ENCODE measurements at places on chromosomes 2 and 18.

DNA sequence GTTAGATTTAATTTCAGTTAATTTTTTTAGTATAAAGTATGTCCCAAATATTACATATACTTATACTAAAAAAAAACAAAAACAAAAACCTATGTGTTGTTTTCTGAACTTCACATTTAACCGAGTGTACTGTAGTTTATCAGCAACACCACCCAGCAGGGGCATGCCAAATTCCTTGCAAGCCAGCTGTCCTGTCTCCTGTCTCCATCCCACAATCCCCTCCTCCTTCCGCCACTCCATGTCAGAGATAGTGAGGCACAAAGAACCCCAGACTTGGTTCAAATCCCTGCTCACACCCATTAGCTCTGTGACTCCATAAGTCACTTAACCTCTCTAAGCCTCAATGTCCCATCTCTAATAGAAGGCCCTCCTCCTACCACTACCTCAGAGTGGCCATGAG, 9.4 kb downstream of the CHST10 start:
- DNase-seq, result no peak

DNA sequence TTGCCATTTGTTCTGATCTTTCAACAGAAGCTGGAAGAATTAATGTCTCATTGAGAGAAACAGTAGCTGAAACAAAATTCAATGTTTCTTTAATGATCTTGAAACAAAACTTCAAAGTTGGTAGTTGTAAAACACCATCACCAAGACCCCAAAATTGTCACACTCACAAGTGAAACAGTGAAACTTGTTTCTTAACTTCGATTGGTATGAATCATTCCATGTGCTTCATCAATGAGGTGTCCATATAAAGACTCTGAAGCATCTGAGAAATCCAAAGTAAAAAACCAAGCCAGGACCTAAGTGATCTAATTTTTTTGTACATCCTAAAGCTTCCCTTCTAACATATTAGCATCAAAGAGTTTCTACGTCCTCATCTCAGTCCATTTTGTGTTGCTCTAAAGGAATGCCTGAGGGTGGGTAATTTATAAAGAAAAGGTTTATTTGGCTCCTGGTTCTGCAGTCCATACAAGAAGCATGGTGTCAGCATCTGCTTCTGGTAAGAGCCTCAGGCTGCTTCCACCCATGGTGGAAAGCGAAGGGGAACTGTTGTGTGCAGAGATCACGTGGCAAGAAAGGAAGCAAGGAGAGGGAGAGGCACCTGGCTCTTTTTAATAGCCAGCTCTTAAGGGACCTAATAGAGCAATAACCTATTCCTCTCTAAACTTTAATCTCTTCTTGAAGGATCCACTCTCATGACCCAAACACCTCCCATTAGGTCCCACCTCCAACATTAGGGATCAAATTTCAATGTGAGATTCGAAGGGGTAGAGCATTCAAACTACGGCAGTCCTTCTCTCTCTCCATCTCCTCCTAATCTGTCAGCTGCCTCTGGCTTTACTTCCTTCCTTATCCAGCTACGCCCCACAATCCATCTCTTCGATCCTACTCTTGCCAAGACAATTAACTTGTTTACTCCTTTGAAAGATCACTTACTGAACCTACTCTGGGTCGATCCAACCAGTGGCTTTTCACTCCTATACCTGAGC, 20.7 kb upstream of the TLK1 start:
- DNase-seq, result no peak

GRCh38 chr2:189751080-189751658, 11.4 kb downstream of the OSGEPL1 start:
- DNase-seq, result peak; percentile 57

GRCh38 chr18:6022074-6022444, 126.7 kb upstream of the TMEM200C start:
- DNase-seq, result no peak

- no peak for DNase-seq
Measured at GRCh38 chr2:28429636-28430376, 37.1 kb downstream of the FOSL2 start.

DNA sequence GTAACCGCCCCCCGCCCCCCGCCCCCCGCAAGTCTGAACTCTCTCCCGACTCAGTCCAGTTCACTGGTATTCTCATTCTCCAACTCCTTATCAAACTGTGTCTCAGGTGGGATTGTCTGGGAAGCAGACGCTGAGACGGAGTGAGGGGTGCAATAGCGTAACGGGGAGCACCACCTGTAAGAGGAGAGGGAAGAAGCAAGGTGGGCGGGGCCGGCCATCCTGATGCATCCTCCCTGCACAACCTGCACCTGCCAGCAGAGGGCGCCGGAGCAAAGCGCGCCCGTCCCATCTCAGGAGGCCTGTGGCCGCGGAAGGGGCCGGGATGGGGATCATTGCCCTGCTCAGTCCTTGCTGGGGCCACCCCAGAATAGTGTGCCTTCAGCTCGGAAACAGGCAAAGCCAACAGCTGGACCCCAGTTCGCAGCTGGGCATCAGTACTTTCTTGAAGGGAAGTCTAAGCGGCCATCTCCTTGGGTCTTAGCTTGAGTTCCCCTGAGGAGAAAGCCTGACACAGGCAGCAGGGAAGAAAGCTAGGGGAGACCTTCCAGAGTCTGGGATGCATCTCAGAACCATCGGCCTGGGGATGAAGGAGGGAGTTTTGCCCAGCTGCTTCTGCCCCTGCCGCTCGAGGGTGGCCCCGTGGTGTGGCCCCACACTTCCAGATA, 208.0 kb downstream of the TFCP2L1 start:
- DNase-seq, result peak; percentile 39

- DNase-seq, result no peak
Measured at GRCh38 chr18:55419947-55420664, 167.9 kb downstream of the TCF4 start.

- DNase-seq, result no peak
Measured at GRCh38 chr2:113200236-113200635, 26.5 kb downstream of the PSD4 start.

GRCh38 chr2:141109633-141110032, 1021.2 kb downstream of the LRP1B start:
- no peak for DNase-seq

DNA sequence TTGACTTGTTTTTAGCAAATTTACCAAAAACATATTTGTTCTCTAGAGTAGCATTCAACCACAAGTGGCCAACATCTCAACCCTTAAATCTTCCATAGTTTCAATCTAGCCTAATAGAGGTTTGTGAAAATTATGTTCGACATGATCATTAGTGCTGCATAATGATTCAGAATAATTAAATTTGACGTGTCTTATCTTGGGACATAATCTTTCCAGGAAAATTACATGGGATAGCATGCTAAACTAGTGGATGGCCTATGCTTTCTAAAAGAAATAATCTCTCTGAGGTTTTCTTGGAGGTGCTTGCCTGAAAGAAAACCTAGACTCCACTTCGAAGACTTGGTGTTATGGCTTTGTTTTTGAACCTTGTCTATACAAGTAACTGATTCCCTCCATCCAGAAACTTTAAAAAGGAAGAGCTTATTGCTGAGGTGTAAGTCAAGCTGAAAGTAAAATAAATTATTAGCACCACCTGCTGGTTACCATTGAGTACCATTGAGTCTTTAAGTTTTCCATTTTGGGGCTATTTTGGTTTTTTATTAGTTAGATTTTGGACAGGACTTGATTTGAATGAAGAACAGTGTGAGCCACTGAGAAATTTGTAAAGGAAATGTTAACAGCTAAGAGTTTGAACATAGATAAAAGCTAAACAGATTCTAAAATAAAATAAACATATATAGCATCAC, 32.7 kb downstream of the COX7A2L start:
- DNase-seq, result no peak

DNA sequence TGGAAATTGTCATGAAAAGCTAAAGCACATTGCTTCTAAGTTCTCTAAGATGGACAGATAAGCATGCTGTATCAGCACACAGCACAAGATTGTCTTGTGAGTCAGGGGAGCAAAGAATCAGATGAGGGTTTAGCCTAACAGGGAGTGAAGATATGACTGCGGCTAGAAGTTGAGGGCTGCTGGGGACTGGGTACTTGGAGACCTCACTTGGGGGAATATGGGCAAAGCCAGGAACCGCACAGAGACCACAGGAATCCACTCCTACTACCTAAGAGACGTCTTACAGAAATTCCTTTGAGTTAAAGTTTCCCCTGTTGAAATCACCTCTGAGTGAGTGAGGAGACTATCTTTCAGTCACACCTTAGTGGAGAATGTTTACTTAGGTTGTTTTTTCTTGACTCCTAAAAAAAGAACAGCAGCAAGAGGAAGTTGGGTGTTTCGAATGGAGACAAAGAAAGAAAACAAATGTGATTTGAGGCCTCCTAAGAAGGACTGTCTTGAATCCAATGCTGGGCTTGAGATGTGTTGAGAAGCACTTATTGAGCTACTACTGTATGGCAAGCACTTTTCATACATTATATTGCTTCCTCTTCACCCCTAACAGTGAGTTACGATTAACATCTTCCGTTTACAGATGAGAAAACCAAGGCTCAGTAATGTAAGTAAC, 100.7 kb downstream of the ANKRD44 start:
- peak; percentile 45 for DNase-seq

DNA sequence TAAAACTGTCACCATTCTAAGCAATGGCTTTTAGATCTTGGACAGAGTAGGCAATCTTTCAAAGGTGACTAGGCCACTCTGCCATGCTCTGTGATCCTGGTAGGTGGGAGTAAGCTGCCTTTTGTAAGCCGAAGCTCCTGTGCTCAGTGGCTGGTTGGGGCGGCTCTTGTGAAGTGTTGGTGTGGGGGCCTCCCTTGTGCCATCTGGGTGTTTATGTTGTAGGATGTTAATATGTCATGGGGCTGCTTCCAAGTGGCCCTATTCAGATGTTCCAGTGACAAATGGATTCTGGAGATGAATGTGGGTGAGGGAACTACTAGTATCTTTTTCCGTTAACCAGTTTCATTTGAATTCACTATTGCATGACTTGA, 116.8 kb upstream of the SPRED2 start:
- no peak for DNase-seq

DNA sequence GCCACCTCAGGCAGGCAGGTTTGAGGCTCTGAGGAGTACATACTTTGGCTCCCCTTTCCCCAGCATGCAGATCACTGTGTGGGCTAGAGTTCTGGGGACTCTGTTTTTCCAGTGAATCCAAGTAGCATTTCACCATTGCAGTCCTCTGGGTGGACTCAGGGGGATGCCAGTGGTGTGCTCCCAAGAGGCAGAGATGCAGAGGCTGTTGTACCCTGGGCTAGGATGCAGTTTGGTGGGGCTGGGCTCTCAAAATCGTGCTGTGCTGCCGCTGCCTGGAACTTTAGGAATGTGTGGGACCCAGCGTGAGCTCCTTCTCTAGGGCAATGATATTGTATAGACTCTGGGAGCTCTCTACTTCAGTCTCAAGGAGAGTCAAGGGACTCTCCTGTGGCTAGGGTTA, 104.9 kb downstream of the MYO3B start:
- no peak for DNase-seq

DNA sequence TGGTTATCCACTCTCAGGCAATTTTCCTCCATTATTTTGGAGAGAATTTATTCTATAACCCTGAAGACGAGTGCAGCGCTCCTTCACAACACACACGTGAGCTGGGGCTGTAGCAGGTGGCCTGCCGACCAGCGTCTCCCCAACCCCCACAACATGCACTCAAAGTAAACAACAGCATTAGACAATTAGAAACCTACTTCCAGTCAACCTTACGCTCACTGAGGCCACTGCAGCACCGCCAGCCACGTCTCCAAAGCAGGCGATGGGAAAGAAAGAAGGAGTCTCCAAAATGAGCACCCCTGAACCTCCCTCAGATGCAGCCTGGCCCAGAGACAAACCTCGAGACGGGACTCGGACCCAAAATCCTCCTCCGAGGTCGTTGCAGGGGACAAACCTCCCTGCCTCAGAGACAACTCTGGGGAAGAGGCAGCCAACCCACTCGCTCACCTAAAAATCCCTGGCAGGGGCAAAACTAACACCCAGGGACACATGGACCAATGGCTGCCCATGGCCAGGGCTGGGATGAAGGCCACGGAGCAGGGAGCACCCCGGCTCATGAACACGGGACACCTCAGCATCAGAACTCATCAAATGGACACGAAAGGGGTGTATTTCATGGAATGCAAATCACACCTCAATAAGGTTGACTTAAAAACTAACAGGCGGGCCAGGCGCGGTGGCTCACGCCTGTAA, 2.6 kb downstream of the SLC66A2 start:
- no peak for DNase-seq

DNA sequence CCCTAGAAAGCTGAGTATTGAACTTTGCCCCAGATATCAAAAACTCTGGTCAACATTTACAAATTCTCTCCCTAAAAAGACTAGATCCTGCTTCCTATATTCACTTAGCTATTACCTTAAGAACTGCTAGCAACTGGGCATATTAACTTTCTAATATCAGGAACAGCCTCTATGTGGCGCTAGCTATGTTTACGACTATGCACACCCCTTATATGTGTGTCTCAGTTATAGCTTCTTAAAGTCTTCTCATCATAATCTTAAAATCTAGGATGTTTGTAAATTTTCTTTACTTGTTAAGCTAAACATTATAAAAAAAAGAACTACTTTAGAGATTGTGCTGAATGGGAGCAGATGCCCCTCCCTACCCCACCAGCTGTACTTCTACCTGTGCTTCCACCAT, 1.7 kb upstream of the STAMBP start:
- DNase-seq, result no peak

- DNase-seq, result no peak
Measured at GRCh38 chr2:187529977-187530721, 24.1 kb downstream of the TFPI start.

DNA sequence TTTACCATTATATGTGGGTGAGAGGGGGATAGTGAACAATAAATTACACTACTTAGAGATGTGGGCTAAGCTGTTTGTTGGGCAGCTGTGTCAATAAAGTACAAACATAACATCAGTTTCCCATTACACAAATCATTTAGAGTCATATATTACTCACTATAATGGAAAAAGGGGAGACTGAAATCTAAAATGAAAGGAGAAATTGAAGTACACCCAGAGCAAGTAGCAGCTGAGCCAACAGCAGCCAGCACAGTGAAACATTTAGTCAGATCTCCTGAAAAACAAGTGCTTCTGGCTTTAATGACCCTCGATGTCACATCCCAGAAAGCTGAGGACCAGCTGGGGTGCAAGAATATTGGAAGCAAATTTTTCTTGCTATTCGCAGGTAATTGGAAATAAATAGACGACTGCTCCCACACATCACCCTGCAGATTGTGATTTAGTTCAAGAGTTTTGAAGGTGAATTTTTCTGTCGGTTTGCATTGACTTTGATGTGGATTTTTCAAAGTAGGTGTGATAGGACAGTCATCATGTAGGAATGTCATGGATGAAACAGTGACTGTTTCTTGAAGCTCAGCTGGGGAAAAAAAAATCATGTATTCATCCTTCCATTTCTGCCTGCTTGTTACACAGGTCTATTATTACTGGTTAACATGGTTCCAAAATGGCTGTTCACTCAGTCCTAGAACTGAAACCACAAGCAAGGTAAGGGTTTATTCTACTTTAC, 1607.3 kb upstream of the CELF4 start:
- no peak for DNase-seq

DNA sequence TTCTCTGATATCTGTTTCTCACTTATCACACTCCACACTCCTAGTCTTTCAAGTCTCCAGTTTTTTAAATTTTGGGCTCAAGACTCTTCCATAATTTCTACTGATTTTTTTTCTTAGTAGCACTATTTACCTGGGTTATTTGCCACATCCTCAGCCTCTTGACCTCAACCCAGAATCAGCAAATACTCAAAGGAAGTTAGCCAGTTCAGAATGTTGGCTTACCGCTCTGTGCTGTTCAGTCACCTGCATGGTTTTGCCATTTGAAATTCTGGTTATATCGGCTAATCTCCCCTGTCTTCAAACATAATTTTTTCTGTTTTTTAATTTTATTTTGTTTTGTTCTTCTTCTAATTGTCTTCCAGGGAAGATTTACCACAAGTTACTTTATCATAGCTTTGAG, 412.6 kb downstream of the PTH2R start:
- no peak for DNase-seq
